Naive B cell (primary cell): ENCODE measurements at places on chromosomes 12 and 14. TPM values are rescaled to one million over a fixed set of nuclear protein-coding genes. Genes with fewer than 3 reads are reported as not detected.

The CCNK gene
- 22.5 TPM for polyA plus RNA-seq

DNA sequence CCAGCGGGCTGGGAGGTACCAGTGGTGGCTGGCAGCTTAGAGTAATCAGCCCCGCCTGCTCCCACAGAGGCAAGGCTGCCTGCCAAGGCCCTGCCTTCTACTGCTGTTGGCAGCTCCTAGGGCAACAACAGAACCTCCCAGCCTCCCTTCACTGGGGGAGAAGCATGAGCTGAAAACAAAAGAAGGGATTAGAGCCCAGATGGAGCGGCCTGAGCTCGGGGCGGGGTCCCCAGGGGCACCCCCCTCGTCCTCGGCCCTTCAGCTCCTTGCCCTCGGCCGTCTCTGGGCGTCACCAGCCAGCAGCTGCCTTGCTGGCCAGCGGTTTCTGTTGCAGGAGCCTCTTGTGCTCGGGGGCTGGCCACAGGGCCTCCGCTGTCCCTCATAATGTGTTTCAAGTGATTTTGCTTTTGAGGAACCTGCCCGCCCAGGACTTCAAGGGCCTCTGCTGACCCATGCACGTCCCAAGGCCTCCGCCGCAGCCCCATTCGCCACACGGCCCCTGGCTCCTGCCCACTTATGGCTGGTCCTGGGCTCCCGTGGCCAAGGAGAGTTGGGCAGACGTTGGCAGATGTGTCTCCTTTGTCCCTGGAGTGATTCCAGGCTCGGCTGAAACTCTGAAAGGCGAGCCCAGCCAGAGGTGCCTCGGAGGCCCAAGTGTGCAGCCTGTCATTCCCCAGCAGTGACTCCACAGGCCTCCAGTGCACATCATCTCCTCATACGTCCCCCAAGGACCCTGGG is 49.7 kb downstream of the PSMA6 start:
- peak overlapping the region; percentile 47 for H3K4me3 ChIP-seq
- H3K27ac ChIP-seq = peak overlapping the region; percentile 62
- peaks cover 41% of the 10 kb centered on the region for H3K4me1 ChIP-seq
- H3K36me3 ChIP-seq = no peaks in the 10 kb centered on the region

DNA sequence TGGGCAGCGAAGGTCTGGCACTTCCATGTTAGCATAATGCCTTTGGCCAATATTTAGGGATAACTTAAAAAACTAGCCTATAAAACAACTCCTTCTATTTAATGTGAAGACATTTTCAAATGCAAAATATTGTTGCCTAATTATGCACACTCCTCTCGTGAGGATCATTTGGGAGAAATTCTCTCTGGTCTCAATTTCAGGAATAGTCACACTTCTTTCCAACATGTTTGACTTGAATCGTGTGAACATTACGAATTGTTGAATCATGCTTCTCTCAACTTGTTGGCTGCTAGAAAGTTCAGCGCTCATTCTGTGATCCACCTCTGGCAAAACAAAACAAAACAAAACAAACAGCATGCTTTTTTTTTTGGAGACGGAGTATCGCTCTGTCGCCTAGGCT is 313.2 kb downstream of the SEC23A start:
- no peaks in the 10 kb centered on the region for H3K4me1 ChIP-seq

DNA sequence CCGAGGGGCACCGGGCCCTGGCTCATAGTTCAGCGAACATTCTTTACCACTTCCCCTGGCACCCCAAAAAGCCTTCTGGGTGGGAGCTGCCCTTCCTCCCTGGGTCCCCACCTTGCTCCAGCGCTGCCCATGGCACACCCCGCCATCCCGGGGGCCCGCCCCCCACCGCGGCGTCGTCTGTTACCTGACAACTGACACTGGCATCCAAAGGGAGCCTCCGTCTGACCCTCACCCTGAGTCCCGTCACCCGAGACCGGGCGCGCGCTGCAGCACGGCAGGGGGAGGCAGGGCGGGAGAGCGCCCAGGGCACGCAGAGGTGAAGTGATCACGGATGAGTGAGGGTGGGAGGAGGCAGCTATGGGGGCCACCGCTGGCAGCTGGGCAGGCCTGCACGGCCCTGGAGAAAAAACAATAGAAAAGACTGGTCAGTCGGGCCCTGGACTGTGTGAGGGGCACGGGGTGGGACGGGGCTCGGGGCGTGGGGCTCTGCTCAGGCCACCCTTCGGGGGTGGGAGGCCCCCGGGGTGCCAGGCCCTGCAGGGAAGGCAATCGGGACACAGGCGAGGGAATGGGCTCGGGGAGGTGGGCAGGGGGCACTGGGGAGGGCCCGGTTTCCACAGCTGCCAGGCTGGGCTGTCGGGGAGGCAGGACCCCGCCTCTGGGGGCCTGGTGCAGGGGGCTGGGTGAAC is 40.7 kb downstream of the BCL11B start:
- no peak overlapping the region for H3K4me3 ChIP-seq
- DNase-seq = no peak
- H3K4me1 ChIP-seq = no peaks in the 10 kb centered on the region

- no peak for DNase-seq
- no peaks in the 10 kb centered on the region for H3K36me3 ChIP-seq
- no peak overlapping the region for H3K4me3 ChIP-seq
- H3K27ac ChIP-seq = no peak overlapping the region
Observed at GRCh38 chr12:108605690-108606406, 8.0 kb upstream of the TMEM119 start.
